ENCODE measurements at places on chromosomes 4 and X.

DNA sequence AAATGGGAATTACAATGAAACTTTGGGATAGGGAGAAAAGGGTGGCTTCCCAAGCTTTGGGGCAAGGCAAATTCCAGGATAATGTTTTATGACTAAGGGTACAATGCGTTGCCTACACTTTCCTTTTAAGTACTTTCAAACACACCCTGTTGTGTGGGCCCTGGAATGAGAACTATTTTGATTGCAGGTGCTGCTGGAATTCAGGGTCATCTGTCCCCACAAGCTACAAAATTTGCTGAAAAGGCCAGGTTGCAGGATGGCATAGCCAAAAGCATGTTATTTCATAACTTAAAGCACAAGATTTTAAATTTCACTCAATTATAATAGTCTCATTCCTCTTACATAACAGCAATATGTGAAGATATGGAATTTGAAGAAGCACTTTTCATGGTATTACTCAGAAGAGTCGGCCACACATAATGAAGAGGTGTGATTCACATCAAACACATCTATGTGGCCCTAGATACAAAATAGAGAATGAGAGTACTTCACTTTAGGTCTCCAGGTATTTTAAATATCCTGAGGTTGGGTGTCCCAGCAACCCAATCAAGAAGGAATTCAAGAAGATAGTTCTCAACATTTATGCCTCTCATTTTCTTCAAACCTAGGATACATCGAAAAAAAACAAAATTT lies 89.3 kb downstream of the APBB2 start:
- DNase-seq: no peak

DNA sequence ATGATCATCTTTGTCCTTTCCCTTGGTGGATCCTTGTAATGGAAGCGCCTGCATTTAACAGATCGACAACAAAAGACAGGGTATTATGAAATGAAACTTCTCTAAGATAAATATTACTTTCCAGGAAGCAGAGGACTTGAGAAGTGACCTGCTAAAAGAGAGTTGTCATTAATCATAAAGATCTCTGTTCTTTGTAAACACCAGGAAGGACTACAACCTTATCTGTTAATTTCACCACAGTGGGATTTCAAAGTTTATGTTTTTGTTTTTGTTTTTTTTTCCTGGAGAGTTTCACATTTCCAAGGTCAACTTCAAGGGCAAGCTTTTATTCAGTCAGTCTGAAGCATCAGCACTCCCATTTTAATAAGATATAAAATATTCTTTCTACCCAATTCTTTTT lies 170.9 kb downstream of the RCHY1 start:
- DNase-seq: no peak

GRCh38 chr4:55947254-55947882 lies 1.4 kb upstream of the CEP135 start:
- peak; percentile 6 for DNase-seq

GRCh38 chr4:147057611-147058190 lies 112.0 kb upstream of the TTC29 start:
- no peak for DNase-seq

DNA sequence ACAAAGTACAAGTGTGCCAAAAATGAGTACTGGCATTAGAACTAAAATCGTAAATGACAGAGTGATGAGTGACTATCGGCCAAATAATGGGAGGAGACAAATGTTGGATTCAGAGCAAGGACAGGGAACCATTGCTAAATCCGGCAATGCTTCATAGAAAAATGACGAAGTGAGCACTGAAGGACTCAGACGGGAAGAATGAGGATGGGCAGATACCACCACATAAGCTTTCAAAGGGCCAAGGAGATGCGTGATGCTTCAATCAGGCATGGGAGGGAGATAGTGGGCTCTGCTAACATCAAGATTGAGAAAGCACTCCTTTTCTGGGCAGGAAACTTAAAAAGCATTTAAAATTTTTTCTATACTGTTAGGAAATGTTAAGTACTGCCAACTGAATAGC lies 21.6 kb downstream of the RBBP7 start:
- DNase-seq: no peak

- DNase-seq: peak; percentile 82
These were observed 6.1 kb downstream of the TACC3 start for GRCh38 chr4:1727117-1728031.

GRCh38 chrX:50971395-50971794 lies 60.9 kb downstream of the BMP15 start:
- no peak for DNase-seq

DNA sequence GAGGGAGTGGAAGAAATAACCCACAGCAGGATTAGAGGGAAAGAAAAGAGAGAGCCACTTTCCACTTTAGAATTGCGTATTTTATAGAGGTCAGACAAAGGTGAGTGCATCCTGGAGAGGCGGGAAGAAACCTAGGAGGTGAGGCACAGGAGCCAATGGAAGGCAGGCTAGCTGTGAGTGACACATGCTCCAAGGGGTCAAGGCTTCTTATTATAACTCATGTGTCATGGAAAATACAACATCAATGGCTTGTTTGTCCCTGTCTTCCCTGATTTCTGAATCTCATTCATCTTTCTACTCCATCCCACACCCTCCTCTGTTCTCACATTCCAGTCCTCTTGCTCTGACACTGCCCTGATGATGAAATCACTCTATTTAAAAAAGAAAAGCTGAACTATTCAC lies 14.4 kb downstream of the ANXA3 start:
- DNase-seq: peak; percentile 33

DNA sequence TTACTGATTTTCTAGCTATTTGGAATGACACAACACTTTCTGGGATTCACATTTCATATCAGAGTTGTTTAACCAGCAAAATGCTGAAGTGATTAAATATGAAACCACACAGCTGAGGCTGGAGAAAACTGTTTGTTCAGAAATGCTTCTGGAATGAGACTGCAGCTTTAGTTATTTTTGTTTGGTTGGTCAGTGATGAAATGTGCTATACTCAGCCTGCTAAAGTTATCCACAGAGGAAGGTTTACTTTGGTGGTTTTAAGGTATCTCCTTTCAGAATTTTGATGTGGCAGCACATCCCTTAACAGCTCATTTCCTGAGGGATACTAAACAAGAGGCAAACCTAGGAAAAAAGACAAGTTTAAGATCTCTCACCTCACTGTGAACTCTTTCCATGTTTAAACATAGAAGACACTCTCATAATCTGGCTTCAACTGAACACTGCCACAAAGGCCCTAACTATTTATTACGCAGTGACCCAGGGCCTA lies 106.6 kb upstream of the PDE5A start:
- DNase-seq: peak; percentile 93

GRCh38 chr4:91330555-91331137 lies 973.1 kb upstream of the GRID2 start:
- peak; percentile 24 for DNase-seq

- DNase-seq: peak; percentile 77
These were observed 121.9 kb upstream of the SMIM10 start for GRCh38 chrX:134868771-134869495.

GRCh38 chr4:6180841-6181631 lies 19.3 kb downstream of the JAKMIP1 start:
- no peak for DNase-seq

DNA sequence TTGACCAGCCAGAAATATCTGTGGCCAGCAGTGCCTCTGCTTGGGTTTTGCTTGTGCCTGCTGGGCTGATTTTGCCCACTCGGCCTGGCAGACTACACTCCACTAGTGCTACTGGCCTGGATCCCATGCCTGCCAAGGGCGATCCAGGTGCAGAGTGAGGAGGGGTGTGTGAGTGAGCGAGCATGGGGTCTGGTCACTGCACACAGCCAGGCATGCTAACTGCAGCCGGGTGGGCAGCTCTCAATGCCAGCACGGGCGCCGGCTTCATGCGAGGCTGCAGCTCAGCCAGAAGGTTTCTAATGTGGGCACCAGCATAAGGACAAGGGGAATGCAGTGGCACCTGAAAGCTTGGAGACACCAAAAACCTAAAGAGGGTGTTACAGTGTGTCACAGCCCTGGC lies 1161.4 kb downstream of the FSTL5 start:
- no peak for DNase-seq

- no peak for DNase-seq
These were observed 50.0 kb downstream of the CCNI start for GRCh38 chr4:77025643-77026321.

- no peak for DNase-seq
These were observed 141.5 kb downstream of the CAMK2D start for GRCh38 chr4:113620032-113620431.

- DNase-seq: no peak
These were observed 177.3 kb downstream of the PABPC4L start for GRCh38 chr4:134024251-134024650.

DNA sequence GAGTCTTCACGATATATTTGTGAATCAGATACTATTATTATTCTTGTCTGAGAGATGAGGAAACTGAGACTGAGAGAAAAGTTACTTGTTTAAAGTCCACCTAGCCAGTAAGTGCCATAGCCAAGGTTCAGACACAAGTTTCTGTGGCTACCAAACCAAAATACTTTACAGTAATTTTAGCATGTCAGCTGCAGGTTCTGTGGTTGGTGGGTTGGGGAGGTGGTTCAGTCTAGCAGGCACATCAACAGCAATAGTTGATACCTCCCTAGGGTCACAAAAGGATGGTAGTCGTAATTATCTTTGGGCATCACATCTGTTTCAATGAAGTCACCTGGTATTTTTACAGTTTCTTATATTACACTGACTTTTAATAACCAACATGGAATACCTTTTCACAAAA lies 35.6 kb upstream of the EDA2R start:
- no peak for DNase-seq

DNA sequence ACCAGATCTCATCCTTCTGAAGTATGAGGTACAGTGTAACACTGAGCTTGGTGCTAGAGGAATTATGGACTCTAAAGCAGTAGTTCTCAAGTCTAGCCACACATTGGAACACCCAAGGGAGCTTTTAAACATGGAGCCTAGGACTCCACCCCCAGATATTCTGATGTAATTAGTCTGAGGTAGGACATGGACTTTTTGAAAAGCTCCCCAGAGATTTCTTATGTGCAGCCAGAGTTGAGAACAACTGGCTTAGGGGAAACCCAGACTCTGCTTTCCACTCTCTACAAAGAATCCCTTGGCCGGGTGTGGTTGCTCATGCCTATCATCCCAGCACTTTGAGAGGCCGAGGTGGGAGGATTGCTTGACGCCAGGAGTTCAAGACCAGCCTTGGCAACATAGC lies 11.6 kb upstream of the GDPD2 start:
- DNase-seq: no peak

DNA sequence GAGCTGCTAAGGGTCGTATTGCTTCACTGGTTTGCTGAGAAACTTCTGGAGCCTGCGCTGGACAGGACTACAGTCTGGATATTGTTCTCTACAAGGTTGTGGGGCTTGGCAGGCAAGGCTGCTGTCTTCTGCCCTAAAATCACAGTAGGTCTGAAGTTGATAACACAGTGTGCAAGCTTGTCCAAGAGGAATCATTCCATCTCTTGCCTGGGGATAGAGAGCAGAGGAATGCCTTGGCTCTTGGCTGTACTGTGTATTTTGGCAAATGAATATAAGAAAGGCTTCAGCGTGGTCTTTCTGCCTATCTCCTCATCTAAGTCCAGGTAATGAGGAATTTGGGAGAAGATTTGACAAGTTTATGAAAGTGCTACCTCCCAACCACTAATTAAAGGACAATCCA lies 9.4 kb upstream of the RASL11B start:
- DNase-seq: no peak

DNA sequence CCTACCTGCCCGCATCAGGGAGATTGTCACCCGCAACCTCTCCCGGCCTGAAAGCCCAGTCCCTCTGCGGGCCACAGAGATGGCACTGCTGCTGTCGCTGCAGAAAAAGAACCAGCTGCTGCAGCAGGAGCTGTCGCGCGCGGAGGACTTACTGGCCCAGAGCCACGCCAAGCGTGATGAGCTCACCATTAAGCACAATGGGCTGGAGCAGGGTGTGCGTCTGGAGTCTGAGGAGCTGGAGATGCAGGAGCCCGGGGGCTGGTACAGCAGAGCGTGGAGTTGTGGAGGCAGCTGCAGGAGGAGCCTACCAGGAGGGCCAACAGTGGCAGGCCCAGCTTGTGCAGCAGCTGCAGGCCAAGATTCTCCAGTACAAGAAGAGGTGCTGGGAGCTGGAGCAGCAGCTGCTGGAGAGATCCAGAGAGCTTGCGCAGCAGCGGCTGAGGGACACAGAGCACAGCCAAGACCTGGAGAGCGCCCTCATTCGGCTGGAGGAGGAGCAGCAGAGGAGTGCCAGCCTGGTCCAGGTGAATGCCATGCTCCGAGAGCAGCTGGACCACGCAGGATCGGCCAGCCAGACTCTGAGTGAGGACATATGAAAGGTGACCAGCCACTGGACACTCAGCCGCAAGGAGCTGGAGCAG lies 11.3 kb downstream of the SMIM10L2A start:
- no peak for DNase-seq

GRCh38 chr4:3410401-3411135 lies 31.2 kb upstream of the HGFAC start:
- no peak for DNase-seq

DNA sequence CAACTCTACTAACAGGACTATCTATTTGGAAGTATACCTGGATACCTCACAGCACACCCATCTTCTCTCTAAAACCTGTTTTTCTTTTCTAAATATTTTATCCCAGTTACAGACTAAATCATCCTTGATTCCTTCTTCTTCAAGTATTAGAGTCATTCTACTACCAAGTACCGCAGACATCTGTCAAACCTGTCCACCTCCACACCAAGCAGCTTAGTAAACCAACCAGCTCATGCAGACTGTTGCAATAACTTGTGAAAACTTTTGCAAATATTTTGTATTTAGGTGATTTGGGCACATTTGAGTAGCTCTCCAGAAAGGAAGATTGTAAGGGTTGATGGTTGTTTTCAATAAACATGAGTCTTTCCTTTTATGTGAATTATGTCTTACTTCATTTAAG lies 238.6 kb downstream of the ADAMTS3 start:
- no peak for DNase-seq

GRCh38 chr4:25624616-25625015 lies 31.0 kb upstream of the SLC34A2 start:
- DNase-seq: no peak

DNA sequence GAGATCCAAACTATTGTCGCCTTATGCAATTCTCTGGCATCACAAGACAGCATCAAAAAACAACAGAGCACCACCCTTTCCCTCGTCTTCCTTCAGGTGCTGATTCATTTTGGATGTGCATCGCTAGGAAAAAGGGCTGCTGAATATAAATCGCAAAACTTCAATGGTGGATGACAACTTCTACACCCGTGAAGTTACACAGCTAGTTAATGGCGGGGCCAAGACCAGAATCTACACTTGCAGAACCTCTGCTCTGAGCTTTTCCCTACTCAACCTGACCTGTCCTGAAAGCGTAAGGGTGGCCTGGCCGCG lies 674 bp downstream of the GNPDA2 start:
- no peak for DNase-seq

- no peak for DNase-seq
These were observed 277.4 kb upstream of the PITX2 start for GRCh38 chr4:110900213-110900769.

- DNase-seq: no peak
These were observed 5.4 kb downstream of the LAGE3 start for GRCh38 chrX:154473683-154474082.

DNA sequence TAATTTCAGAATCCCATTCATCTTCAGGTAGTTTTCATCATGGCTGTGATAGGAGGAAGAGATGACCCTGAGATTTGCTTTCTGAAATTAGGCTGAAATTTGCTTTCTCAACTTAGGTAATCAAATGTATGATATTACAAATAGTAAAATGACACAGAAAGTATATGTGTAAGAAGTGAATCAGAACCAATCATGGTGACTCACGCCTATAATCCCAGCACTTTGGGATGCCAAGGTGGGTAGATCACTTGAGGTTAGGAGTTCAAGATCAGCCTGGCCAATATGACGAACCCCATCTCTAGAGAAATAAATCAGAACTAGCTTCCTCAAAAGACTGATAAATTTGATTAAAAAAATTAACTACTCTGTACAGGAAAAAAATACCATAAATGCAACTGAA lies 555.4 kb downstream of the STPG2 start:
- DNase-seq: peak; percentile 39

- DNase-seq: no peak
These were observed 29.6 kb downstream of the PLAC1 start for GRCh38 chrX:134628663-134629062.

All from brain microvascular endothelial cell (primary cell).